ENCODE measurements at places on chromosomes 2 and 18. TPM values are rescaled to one million over a fixed set of nuclear protein-coding genes. Genes with fewer than 3 reads are reported as not detected.

DNA sequence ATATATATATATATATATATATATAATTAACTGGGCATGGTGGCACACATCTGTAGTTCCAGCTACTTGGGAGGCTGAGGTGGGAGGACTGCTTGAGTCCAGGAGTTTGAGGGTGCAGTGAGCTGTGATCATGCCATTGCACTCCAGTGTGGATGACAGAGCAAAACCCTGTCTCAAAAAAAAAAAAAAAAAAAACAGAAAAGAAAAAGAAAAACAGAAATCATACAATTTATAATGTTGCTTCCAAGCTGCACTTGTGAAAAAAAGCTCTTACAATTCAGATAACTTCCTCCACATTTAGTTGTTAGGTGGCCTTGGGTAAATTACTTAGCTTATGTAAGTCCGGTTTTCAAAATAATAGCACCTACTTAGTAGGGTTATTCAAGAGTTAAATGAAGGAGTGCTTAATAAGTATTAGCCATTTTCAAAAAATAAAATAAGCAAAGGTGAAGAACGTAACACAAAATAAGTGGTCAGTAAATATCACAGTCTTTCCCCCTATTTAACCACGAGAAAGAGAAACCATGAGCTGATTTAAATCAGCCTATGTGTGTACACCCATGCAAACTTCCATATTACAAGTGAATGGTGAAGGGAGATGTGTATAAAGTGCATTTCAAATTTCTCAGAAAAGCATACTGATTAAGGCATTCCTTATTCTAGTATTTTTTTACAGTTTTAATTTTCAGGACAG, 2.3 kb downstream of the WIPF1 start:
- DNase-seq: no peak

GRCh38 chr2:39534095-39534711, 97.1 kb upstream of the MAP4K3 start:
- DNase-seq: no peak

GRCh38 chr18:5546660-5547059, 2.9 kb upstream of the EPB41L3 start:
- DNase-seq: peak; percentile 67

CDH19 gene
- total RNA-seq: 0.09 TPM
